Sciatic nerve (tissue), 2 donors: ENCODE measurements at places on chromosomes 5 and 9. TPM values are rescaled to one million over a fixed set of nuclear protein-coding genes. Genes with fewer than 3 reads are reported as not detected.

Gene TEK
- 20.5 TPM for total RNA-seq

Gene PRKAA1
- total RNA-seq: 78.4 TPM

Gene CDH9
- not detected for total RNA-seq

Gene PRDM9
- total RNA-seq: not detected

Gene NRARP
- 18.5 TPM for total RNA-seq

Gene ZFP37
- 6.5 TPM for total RNA-seq

Gene GALNT12
- 10.7 TPM for total RNA-seq

Gene ISL1
- total RNA-seq: 0.49 TPM

Gene SPATA31C1
- not detected for total RNA-seq

Gene QRFP
- not detected for total RNA-seq

Gene TCF7
- total RNA-seq: 8.5 TPM

Gene PRRX2
- total RNA-seq: 13.2 TPM

Gene TPPP
- total RNA-seq: 3.4 TPM

Gene RIGI
- total RNA-seq: 14.3 TPM

Gene PLEKHG4B
- total RNA-seq: 1.1 TPM

Gene KCNV2
- total RNA-seq: not detected

Gene PKD2L2
- total RNA-seq: not detected

Gene TRUB2
- 13.0 TPM for total RNA-seq

Gene OBP2B
- total RNA-seq: not detected

Gene FOXI1
- total RNA-seq: not detected

Gene IFNK
- total RNA-seq: not detected

Gene SPINK13
- not detected for total RNA-seq

Gene TXNDC8
- not detected for total RNA-seq

Gene IRGM
- not detected for total RNA-seq
